Stimulated activated CD4-positive, alpha-beta T cell treated with anti-CD3 and anti-CD28 coated beads, Interleukin-2, amount 100 ng/mL, for 4 hours (primary cell): ENCODE measurements at places on chromosomes 2 and 18.

DNA sequence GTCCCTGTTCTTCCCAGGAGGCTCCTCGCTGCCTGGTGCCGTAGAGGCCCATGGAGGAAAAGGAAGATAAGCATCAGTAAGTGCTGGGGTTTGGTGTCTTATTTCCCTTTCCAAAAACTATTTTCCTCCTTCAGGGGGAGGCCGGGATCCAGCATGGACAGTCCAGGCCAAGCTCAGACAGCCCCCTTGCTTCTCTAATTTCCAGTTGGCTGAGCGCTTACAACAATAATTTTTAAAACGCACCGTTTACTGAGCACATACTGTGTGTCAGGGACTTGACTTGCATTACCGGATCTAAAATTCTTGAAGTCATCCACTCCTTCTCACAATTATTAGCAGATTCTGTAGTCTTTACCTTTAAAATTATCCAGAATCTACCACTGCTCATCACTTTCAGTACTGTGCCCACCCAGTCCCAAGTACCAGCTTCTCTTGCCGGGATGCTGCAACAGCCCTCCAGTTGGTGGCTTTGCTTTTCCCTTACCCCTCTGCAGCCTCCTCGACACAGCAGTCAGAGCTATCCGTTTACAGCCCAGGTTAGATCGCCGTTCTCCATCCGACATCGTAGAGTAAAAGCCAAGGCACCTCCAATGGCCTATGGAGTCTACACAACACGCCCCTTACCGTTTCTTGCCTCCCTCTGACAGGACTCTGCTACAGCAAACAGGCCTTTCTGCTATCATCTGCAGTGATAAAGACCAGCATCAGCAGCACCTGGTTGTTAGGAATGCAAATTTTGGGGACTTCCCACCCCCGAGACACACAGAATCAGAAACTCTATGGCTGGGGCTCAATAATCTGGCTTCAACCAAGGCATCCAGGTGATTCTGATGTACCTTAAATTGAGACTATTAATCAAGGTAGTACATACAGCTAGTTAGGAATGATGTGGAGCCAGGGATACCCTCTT is 75.2 kb upstream of the TSPYL6 start:
- no peak for DNase-seq

DNA sequence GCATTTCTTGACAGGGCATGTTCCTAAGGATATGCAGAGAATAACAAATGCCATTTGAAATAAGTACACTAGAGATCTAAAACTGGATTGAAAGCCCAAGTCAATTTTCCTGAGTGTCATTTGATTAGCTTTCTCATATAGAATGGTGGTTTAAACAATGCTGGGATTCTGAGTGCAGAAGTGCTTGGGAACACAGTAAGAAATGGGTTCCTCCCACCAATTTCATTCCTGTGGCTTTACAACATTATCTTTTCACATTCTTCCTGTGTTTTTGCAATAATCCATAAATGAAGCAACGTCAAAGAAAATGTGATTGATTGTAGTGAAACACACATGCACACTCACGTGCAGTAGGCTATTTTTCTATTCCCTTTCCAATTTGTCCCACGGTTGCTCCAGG is 1858.4 kb upstream of the PIK3C3 start:
- DNase-seq: no peak

GRCh38 chr2:199310771-199311585 is 146.8 kb downstream of the SATB2 start:
- no peak for DNase-seq

DNA sequence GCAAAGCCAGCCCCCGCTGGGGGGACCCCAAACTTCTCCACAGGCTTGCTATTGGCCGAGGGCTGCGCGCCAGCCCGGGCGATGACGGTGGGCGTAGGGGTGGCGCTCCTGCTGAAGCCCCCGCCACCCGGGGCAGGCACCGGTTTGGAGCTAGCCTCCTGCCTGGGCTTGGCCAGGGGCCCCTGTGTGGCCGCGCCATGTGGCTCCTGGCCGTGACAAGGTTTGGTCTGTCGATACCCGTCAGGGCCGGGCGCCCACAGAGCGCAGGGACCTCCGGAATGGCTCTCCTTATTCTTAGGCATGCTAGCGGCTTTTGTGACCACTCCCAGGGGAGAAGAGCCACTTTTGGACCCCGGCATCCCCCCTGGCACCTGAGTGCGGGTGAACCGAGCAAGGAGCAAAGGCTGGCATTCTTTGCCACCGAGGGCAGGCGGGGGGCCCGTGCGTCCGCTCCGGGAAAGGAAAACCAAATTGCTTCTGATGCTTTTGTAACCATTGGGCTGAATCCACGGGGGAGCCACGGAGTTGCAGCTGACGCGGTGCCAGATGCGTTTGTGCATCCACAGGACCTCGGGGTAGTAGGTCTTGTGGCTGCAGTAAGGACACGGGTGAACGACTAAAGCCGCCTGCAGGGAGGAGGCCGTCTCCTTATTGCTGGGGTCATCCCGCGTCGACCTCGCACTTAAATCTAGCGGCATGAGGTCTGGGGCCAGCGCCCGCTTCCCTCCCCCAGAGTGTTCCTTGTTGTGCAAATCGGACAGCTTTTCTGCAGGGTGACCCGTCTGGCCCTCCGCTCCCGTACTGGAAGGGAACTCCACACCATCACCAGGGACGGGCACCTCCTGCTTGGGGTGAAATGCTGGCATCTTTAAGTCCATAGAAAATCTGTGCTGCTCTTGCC is 115.6 kb downstream of the ZNF516 start:
- DNase-seq: no peak

DNA sequence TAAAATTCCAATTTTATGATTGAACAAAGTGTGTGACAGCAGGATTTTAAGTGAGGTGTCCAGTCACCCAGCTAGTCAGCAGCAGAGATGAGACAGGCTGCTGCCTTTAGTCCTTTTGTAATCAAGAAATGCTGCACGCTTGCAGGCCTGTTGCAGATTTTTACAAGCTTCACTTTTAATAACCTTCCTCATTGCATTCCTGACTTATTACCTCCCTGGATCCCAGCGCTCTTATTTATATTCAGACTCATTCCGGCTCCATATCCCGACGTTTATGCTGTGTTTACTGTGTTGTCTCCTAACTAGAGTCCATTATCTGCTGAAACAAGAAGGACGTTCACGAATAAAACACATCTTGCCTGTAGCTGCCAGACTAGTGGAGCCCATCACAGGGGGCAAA is 442.5 kb upstream of the KLHL29 start:
- no peak for DNase-seq

- no peak for DNase-seq
Measured at GRCh38 chr2:173584676-173585458, 230.2 kb downstream of the CDCA7 start.

- no peak for DNase-seq
Measured at GRCh38 chr2:215727507-215728503, 285.5 kb downstream of the MREG start.

DNA sequence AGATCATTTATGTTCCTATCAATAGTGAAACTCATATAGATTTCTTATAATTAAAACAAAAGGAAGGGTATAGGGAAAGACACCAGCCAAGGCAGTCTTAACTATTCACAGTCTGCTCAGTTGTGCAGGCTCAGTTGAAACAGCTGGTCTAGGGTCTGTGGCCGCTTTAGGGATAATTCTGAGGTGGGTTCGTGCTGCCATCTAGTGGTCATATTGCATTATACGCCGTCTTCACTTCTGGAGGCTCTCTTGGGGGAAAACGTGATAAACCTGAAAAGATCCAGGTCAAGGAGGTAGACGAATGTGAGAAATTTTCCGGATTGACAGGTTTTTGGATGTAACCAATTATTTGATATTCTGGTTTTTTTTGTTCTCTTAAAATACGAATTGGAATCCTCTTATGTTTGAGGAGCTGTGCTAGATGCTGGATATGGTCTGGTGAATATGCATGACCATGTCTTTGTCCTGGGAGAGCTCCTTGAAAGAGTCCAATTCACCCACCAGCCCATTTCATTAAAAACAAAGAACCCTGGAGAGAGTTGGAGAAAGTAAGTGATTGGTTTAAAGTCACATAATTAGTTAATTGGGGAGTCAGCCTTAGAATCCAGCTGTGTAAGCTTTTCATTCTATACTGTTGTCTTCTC is 492.4 kb downstream of the PLCL1 start:
- peak; percentile 40 for DNase-seq

DNA sequence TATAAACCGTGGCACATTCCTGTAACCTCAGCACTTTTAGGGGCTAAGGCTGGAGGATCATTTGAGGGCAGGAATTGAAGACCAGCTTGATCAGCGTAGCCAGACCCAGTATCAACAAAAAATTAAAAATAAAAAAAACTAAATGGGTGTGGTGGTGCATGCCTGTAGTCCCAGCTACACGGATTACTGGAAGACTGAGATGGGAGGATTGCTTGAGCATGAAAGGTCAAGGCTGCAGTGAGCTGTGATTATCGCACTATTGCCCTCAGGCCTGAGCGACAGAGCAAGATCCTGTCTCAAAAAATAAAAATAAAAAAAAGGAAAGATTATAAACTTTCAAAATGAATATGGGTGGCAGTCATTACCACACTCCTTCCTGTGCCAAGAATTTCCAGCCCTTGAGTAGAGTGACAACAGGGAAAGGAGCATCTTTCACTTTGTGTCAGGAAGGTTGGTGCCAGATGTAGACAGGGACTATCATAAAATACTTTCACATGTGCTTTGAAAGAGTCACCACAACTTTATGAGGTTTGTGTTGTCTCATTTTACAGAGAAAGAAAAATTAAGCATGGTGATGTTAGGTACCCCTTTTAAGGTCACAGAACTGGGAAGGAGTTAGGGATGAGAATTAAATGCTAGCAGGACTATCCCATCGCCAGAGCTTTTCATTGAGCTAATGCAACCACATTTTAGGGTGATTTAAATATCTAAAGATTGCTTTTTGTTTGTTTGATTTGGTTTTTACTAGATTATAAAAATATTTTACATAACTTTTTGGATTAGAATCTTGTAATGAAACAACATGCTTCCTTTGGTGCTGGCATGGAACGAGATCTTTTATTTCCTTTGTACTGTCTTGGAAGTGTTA is 1617.4 kb upstream of the ACVR2A start:
- no peak for DNase-seq

GRCh38 chr2:132404056-132404455 is 12.5 kb upstream of the GPR39 start:
- DNase-seq: no peak

GRCh38 chr2:100036793-100037192 is 105.6 kb downstream of the AFF3 start:
- no peak for DNase-seq

GRCh38 chr2:119301413-119301812 is 65.2 kb downstream of the C2orf76 start:
- no peak for DNase-seq

DNA sequence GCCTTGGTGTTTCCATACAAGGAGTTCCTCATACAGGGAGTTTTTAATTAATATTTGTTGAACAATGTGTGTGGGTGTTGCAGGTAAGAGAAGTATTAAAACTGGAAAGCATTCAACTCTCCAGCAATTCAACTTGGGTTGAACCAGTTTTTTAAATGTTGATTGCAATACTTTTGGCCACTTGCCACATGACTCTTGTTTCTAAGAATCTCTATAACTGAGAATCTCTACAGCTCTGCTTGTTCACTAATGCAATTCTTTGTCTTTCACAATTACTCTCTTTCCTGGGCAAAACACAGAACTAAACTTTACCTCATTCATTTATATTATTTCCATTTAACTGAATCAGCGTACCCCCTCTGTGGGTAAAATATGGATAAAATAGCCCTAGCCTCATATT is 429.4 kb downstream of the ARHGAP15 start:
- no peak for DNase-seq

DNA sequence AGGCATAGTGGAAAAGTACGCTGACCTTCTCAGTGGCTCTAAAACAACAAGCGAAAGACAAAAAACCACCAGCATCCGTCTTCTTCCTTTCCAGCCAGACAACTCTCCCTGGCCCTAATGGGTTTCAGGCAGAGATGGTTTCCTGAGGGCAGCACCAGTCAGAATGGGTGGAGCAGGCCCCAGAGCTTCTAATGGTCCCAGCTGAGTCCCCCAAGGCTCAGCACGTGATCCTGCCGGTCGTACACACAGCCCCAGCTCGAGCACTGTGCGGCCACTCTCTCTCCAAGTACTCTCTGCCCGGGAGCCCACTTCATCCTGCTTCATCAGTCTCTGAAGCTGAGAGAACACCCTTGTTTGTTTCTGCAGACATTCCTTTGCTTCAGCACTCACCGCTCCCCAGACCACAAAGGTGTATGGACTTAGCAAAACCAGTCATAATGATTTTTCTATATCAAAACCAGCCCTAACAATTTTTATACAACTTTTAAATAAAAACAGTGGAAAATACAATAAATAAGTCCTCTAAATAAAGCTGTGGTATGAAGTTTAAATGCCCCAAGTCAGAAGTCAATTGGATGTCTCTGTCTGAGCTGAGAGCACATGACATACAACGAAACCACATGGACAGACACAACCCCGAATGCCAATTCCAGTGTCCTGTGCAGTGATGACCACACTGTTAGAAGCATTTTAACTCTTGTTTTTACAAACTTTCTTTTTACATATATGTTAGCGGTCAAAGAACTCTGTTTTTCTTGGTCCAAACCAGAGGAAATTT is 63.9 kb downstream of the PARD6G start:
- no peak for DNase-seq

DNA sequence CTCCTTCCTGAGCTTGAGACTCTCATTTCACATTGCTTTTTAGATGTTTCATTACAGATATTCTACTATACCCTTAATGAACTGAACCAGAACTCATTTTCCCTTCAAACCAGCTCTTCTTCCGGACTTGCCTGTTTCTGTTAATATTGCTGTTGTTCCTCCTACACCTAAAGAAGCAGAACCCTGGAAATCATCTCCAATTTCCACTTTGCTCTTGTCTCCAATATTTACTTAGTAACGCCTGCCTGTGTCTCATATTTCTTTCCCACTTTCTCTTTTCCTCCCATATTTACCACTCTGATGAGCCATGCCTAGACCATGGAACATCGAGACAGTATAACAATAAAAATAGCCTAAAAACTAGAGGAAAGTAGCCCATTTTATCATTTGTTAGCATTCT is 17.9 kb upstream of the GMCL1 start:
- DNase-seq: no peak
